Muscle of leg (tissue), 16 donors: ENCODE measurements at places on chromosomes 2 and 18. TPM values are rescaled to one million over a fixed set of nuclear protein-coding genes. Genes with fewer than 3 reads are reported as not detected.

GRCh38 chr2:240686460-240686859, 3.8 kb upstream of the AQP12B start:
- peaks cover 12% of the 10 kb centered on the region for H3K27me3 ChIP-seq
- no peak for DNase-seq
- H3K36me3 ChIP-seq: no peaks in the 10 kb centered on the region
- H3K4me1 ChIP-seq: no peaks in the 10 kb centered on the region

DNA sequence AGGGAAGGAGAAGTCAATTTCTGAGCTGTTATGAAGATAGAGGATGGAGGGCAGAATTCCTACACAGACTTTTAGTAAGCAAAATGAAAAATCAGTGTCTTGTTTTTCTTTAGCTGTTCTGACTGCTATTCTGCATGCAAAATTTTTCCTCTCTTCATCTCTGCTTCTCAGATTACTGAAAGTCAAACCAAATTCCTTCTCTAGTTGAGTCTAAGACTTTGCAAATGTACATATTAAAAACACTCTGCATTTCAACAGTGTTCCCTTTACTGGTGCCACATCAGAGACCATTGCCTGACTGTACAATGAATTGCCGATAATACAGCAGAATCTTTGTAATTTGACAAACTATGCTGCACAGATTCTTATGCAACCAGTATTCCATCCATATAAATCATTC, 198.8 kb downstream of the EXOC6B start:
- H3K27ac ChIP-seq: no peak overlapping the region
- DNase-seq: peak; percentile 18
- H3K36me3 ChIP-seq: no peaks in the 10 kb centered on the region
- H3K27me3 ChIP-seq: no peaks in the 10 kb centered on the region

DNA sequence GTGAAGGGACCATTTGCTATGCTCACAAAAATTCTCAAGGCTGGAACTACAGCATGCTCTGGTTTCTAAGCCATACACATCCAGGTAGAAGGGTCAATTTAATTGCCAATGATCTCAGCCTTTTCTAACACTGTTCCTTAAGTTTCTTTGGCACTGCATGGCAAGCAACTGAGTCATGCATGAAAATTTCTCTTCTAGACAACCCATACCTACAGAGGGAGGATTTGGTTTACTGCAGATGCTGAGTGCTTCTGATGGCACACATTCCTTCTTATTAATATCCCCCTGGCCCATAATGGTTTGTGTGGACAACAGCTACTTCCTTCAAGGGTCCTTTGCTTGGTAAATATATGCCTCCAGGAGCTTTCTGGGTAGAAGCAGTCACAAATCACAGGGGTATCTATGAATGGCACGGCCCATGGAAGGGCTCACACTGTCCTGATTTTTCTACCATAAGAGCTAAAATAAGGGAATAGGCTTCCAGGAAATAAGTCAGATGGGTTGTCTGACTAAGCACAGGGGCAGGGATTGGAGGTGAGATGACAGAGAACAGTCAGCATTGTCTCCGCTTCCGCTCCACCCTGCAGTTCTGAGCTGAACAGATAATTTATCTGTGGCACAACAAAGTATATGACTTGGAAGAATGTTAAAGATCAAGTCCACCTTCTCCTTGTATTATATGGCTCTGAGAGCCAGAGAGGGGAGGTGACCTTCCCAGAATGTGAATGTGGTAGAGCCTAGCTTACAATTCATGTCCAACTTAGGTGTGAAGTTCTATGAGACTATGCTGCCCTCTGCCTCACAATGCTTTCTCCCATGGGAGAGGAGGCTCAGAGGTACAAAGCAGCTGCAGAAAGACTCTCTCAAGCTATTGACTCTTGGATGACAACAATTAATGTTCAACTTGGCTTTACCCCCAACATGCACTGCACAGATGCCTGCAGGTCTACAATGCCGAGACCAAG, 199.2 kb upstream of the TNP1 start:
- no peak overlapping the region for H3K27ac ChIP-seq
- H3K27me3 ChIP-seq: peaks cover 2% of the 10 kb centered on the region
- DNase-seq: no peak

DNA sequence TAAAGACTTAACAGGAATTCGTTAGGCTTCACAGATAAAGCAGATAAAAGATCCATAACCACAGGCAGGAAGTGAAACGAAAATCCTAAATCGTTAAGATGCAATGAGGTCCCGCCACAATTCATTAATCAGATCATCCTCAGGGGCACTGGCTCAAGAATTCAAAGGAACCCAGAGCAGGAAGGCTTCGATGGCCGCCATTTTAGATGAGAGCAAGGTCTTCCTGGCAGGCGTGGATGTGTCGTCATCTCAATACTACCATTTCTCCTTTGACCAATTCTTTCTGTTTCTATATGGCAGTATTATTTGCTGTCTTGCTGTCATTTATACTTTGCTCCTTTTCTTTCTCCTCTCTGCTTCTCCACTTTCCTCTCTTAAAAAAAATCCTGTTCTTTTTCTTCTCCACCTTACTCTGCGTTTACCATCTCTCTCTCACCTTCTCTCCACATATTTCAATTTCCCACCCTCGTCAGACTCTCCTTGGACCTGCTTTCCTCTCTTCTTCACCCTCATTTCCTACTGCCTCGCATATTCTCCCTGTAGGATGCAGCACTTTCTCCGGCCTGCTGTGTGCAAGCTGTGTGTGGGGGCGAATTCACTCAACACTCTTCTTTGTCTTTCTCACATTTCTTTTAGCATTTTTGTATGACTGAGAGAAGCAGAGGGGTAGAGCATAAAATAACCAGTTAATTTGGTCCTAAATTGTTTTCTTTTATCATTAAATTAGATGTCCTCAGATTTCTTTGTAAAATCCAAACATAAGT, 35.1 kb upstream of the LHCGR start:
- no peak overlapping the region for H3K27ac ChIP-seq
- no peak for DNase-seq
- no peaks in the 10 kb centered on the region for H3K4me1 ChIP-seq

- H3K27me3 ChIP-seq: no peaks in the 10 kb centered on the region
- no peak for DNase-seq
- no peak overlapping the region for H3K27ac ChIP-seq
- no peak overlapping the region for H3K4me3 ChIP-seq
- peaks cover 21% of the 10 kb centered on the region for H3K36me3 ChIP-seq
Observed at GRCh38 chr2:159445307-159445706, 158.8 kb upstream of the WDSUB1 start.

Gene PSMA8
- not detected for total RNA-seq

Gene WNT10A
- total RNA-seq: 0.04 TPM
